Vagina (tissue), 2 donors: ENCODE measurements at places on chromosomes 6 and 20.

- no peak for DNase-seq
These were observed 107.9 kb upstream of the SYNDIG1 start for GRCh38 chr20:24361541-24361940.

DNA sequence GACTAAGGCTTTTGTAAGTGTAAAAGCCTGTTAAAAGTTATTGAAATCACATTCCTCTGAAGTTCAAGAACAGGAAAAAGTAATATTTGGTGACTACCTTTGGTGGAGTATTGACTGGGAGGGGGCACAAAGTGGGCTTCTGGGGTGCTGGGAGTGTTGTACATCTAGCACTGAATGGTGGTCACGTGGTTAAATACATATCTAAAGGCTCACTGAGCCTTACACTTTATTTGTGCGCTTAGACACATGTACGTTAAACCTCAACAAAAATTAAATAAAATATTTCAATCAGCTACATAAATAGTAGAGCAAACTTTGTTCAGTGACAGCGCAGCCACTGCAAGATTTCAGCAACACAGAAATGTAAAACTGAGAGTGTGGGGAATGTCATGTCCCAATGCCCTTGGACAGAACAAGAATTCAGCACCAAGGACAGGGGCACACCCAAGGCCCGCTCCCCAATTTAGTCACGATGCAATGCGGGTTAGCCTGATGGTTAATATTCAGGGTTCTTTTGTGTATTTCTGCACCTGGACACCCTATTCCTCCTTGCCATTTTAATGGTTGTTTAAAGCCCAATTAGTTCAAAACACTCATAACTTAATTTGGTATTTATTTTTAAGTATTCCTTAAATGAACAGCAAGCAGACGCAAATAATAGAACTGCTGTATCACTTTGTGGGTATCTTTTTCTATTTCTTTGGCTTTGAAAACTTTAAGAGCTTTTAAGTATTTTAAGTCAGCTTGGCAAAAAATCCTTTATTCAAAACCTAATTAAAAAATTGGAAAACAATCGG lies 37.4 kb downstream of the ANGPT4 start:
- no peak for DNase-seq

DNA sequence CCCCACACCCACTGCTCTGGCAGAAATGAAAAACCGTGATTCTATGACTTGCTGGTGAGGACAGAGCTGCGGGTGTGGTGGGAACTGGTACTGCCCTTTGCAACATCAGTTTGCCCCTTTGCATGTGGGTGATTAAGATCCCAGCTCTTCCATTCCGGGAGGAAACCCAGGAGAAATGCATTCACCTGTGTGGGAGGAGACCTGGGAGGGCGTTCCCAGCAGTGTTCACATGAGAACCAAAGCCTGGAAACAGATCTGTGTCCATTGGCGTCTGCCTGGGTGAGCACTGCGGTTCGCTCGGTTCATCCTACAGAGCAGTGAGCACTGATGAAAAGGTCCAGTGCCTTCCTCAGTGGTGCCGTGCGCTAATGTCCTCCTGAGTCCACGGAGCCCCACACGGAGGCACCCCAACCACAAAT lies 89.7 kb downstream of the SMOC2 start:
- DNase-seq = no peak

DNA sequence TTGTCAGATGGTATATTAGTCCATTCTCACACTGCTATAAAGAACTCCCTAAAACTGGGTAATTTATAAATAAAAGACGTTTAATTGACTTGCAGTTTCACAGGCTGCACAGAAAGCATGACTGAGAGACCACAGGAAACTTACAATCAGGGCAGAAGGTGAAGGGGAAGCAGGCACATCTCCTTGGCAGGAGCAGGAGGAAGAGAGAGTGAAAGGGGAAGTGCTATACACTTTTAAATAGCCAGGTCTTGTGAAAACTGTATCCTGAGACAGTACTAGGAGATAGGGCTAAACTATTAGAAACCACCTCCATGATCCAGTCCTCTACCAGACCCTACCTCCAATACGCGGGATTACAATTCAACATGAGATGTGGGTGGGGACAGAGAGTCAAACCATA lies 193.9 kb upstream of the KCNG1 start:
- no peak for DNase-seq

- no peak for DNase-seq
These were observed 9.6 kb downstream of the RSPO3 start for GRCh38 chr6:127128066-127128465.

DNA sequence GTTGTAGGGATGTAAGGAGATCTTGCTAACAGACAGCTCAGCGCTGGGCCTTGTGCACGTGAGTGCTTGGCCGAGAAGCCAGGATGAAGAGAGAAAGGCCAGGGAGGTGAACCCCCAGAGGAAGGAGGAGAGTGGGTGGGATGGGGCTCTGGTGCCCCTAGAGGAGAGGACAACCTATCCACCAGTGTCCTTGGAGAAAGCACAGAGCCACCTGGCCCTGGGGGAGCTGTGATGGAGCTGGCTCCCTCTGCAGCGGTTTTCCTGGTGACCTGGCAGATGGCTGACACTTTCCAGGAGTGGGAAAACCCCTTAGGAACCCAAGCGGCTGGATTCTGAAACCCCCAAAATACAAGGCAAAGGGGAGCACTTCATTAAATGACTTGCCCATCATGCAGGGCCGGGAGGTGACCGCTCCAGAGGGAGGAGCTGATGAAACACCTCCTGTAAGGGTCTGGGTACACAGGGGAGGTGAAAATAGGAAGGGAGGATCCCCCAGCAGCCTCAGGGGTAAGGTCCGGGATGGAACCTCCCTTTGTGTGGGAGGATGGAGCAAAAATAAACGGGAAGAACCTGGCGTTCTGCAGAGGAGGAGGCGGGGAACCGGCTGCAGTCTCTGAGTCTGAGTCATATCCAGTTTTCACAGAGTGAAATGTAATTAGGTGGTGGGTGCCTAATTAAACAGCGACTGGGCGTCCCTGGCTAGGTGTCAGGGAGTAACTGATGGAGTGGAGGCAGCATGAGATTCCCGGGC lies 80.4 kb downstream of the SULF2 start:
- no peak for DNase-seq

GRCh38 chr20:768426-768978 lies at the start of gene SLC52A3:
Gene SLC52A3, minus strand, starts transcription at chr20:768500. Its CDS starts 2,726 bp downstream, at chr20:765774.
- DNase-seq = no peak

GRCh38 chr6:28274888-28275287 lies 6.5 kb upstream of the PGBD1 start:
- no peak for DNase-seq

DNA sequence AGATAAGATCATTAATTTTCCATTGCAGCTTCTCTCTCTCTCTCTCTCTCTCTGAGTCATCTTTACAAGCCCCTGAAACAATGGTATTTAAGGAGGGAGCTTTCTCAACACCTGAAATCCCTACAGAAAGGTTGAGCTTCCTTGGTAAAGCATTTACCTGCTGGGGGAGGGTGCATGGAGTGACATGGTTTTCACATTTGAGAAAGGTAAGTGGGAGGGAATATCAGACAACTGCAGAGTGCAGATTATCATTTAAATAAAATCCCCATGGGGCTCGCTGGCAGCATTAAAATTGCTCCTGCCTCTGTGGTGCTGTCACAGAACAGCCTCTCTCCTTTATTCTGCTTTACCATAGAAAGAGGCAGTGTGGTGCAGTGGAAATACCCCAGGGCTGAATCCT lies 10.3 kb upstream of the PDYN start:
- no peak for DNase-seq

GRCh38 chr6:108585359-108585758 lies 24.6 kb downstream of the FOXO3 start:
- DNase-seq = no peak

DNA sequence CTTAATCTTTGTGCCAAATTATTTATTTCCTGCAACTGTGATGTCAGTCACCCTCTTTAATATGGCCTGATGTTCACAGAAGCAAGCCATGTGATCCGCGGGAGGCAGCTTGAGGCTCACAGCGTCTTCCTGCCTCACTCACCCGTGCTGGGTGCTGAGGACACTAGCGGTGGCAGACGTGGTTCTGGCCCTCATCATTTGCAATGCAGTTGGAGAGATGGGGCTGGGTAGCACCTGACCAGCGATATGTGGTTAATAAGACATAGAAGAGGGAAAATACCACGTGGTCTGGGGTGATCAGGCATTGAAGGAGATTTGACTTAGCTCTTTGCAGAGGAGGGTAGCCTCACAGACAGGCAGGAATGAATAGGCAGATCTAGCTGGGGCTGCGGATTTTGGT lies 264.7 kb downstream of the TMEM242 start:
- DNase-seq = no peak

- no peak for DNase-seq
These were observed 554.0 kb upstream of the NOX3 start for GRCh38 chr6:156009656-156010055.

DNA sequence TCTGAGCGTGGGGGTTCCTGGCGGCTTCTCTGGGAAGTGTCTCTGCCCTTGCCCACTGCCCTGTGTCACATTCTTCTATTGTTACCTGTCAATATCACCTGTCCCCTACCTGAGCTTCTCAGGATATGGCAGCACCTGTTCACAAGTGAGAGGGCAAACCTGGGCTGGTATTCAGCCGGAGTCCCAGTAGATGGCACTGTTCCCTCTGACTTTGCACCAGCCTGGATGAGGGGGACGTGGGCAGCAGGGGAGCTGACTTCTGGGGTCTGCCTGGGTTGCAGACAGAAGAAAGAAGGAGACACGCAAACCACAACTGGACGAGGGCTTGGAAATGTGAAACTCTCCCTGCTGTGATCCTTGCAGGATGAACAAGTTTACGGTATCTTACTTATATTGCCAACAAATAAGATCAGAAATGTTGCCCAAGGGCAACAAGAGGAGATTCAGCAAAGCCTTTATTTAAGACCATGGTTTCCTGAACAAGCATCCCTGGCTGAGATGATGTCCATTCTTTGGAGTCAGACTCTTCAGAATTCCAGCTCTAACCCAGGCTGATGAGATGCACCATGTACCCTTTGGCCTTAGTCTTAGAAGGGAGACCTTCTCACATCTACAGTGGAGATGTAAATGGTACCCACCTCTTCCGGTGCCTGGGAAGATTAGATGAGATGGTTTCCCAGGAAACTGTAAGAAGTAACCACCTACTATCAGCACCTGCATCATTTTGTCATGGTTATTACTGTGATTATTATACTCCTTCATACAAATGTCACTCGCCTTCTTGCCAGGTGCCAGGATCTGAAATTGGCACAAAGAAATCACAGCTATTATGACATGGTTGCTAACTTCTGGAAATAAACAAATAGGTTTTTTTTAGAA lies 400.0 kb upstream of the CDH4 start:
- DNase-seq = no peak

DNA sequence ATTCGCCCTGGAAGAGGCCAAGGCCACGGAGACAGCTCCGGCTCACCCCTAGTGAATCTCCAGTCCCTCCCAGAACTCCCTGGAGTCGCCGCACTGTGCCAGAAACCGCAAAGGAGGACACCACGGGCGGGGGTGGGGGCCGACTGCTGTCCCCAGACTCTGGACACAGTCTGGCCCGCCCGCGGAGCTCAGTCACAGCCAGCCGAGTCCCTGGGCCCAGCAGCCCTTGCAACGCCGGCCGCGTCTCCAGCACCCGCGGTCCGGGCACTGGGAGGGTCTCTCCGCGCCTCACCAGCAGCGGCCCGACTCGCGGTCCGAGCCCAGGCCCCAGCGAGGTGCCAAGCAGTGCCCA lies 518 bp downstream of the PEX6 start:
- no peak for DNase-seq

- DNase-seq = no peak
These were observed 85.8 kb downstream of the DZANK1 start for GRCh38 chr20:18380908-18381529.

- no peak for DNase-seq
These were observed 654.6 kb downstream of the KIF16B start for GRCh38 chr20:15918631-15919030.

GRCh38 chr20:56518721-56519398 lies 5.7 kb upstream of the FAM209A start:
- no peak for DNase-seq

DNA sequence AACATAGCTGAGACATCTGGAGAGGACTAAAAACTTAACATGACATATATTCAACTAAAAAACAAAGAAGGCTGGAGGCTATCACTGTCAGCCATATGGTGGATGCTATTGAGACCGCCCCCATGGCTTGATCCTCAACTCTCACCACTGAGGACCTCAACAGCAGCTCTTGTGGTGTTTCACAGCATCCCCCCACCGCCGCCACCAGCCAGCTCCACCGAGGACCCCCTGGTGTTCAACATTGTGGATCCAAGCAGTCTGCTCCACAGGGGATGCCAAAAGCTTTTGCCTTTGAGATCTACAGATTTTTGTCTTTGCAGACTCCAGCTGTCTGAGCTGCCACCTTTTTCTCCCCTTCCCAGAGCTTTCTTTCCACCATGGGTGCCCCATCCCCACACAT lies 64.6 kb downstream of the NUS1 start:
- no peak for DNase-seq

- no peak for DNase-seq
These were observed 47.6 kb downstream of the CPXM1 start for GRCh38 chr20:2752567-2753460.

- no peak for DNase-seq
These were observed 1.3 kb upstream of the SPEF1 start for GRCh38 chr20:3782597-3782996.

DNA sequence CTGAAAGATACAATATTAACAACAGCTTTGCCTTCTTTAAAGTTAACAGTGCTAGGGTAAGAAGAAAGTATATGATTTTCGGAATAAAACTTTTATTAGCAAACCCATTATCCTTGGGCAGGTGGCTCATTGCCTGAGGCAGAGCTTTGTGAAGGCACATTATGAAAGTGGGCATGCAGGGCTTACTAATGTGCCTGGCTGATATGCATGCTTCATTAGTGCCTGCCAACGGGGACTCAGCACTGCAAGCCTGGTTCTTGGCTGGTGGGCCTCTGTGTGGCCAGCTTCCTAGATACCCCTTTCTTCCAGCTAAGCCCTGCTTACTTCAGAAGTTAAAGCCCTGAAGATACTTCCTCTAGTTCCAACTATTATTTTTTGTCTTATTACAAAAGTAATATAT lies 481.6 kb downstream of the ADGRB3 start:
- DNase-seq = no peak

GRCh38 chr20:56687061-56687460 lies 58.0 kb downstream of the TFAP2C start:
- DNase-seq = no peak

DNA sequence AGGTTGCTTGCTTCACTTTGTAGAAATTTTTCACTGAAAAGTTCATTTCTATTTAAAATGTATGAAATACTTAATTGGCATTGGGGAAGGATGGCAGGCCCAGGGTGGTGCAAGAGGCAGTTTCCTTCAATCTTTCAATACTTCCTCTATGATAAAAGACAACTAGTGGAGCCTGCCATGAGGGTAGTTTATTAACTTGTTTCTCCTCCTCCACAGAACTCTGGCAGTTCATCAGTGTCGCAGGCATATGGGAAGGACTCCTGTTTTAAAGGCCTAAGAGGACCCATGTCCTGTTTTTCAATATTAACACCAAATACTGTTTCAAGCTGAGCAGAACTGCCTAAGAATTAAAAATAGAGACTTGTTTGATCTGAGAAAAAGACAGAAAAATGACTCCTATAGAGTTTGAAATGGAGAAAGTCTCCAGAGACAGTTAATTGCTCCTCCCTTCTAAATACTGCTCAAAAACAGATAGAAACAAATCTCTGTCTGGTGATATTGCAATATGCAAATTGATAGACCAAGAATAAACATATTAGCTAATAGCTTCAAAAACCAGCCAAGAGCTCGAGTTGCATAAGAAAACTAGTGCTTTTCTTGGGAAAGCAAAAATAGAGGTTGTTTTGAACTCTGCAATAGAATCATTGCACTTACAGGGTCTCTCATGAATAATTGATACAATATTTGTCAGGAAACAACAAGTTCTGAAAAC lies 665.7 kb upstream of the SLC35B3 start:
- no peak for DNase-seq

- no peak for DNase-seq
These were observed 15.0 kb downstream of the OR2B3 start for GRCh38 chr6:29071831-29072723.
